ENCODE measurements at places on chromosomes 11 and 22.

DNA sequence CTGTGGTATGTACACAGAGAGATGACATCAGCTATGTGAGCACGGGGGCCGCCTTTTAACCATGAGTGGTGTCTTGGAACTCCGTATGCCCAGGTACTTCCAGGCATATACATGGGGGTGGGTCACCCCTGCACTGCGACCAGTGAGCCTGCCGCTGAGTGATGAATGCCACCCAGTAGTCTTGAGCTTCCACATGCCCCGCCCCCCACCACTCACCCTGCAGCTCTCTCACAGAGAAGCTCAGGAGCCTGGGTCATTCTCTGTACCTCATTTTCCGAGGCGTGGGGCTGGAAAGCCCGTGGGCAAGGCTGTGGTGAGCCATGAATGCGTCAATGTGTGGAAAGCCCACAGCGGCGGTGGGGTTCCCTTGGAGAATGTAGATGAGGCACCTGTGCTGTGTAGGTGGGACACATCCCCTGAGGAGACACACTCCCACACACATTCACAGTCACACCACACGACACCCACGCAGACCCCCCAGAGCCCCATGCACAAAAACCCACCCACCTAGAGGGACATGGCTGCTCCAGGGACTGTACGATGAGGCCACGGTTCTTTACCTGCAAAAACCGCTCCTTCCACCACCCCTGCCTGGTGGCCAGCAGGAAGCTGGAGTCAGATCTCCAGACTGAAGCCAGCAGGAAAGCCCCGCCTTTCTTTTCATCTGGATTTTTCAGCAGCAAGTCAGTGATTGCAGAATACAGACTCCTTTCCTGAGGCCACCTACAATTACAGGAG lies 67.6 kb downstream of the PIWIL3 start:
- no peak for DNase-seq

- no peak for DNase-seq
These were observed 60.5 kb downstream of the IGLL1 start for GRCh38 chr22:23519442-23520157.

DNA sequence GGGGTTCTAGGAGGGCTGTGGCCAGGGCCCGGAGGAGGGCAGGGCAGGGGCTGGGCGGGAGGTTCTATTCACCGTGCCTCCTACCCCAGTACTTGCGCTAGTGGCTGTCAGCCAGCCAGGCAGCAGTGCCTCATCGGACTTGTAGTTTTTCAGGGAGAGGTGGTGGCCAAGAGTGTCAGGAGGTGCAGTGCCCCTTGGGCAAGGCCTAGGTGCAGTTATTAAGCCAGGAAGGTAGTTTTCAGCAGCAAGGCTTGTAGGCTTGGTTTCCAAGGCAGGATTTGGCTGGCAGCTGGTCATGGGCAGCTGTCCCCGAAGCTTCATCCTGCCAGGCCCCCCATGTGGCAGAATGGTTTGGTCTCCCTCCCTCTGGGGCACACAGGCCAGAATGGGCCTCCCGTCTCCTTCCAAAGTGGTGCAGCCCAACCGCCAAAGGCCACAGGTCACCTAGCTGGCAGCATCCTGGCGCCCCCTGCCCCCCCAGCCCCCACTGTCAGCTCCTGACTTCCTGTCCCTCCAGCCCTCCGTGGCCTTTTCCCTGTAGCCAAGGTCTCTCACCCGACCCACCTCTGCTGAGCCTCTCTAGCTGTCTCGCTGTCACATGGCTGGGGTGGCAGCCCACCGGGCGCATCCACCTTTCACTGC lies 8.5 kb downstream of the CCDC88B start:
- no peak for DNase-seq

DNA sequence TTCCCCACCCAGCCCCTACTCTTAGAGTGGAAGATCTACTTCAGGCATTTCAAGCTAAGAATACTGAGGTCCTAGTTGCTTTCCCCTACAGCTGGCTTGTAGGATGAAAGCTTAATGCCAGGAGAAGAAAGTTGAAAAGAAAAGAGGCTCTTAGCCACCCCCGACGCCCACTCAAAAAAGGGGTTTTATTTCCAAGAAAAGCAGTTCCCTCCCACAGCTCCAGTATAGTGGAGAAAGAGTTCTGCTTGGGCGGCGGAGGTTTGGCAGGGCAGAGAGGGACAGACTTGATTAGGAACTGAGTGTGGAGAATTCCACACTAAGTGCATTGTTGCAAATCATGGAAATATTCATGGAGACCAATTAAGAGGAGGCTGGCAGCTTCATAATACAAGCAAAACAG lies 470.9 kb downstream of the ETS1 start:
- no peak for DNase-seq

- no peak for DNase-seq
These were observed 54.5 kb upstream of the RASD2 start for GRCh38 chr22:35486116-35486631.

DNA sequence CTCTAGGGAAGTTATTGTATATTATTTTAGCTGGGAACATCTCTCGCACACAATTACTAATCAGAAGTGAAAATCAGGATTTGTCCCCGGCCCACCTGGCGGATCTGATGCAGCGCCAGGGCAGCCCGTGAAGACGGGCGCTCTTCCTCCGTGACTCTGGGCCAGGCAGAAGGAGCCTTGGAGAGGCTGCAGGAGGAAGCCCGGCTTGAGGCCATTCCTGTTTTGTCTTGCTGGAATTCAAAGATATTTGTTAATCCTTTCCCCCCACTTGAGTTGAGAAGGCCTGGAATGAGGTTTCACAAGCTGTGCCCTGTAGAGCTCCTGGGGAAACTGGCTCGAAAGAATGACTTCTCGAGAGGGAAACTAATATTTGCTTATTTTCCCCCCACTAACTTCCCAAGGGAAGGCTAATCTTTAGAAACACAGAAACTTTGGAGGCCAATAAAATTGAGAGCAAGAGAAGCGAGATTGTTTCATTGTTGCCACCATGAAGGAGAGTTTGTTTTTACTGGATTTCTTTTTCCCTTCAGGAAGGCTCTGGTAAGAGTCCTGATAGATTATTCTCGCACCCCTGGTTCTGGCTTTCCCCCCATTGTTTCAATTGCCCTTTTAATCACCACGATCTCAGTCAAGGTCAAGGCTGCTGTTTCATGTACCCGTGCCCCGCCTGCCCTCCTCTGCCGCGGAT lies 92.8 kb upstream of the SEPTIN5 start:
- no peak for DNase-seq

DNA sequence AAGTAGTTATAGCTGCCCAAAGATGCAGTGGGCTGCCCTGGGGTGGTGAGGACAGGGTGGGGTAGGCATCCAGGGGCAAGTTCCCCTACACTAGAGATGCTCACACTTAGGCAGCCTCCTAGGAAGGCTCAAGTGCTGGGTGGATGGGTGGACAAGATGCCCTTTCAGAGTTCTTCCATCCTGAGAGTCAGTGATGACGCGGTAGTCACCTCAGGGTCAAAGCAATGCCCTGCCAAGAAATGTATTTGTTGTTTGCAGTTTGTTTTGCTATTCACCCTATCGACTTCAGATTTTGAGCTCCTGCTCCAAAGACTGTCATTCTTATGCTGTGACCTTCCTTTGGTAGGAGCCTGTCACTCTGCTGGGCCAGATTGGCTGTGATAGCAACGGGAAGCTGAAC lies 18.9 kb downstream of the POLA2 start:
- DNase-seq: no peak

GRCh38 chr11:128506999-128507611 lies 80.3 kb downstream of the ETS1 start:
- no peak for DNase-seq

DNA sequence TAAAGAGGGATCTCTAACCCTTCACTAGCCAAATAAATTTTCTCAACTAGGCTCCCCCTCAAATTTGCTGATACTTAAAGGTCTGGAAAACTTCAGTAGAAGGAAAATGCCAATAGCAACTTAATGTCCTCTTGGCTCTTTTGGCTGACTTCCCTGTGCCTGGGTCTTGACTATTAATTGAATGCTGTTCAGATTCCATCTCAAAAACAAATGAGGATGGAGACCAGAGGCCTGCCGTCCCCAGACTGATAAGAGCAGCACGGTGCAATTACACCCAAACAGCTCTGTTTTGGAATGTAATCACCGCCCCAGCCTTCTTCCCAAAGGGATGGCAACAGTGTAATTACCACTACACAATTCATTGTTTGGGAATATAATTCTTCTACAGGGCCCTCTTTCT lies 89.3 kb upstream of the CHRM4 start:
- DNase-seq: no peak

DNA sequence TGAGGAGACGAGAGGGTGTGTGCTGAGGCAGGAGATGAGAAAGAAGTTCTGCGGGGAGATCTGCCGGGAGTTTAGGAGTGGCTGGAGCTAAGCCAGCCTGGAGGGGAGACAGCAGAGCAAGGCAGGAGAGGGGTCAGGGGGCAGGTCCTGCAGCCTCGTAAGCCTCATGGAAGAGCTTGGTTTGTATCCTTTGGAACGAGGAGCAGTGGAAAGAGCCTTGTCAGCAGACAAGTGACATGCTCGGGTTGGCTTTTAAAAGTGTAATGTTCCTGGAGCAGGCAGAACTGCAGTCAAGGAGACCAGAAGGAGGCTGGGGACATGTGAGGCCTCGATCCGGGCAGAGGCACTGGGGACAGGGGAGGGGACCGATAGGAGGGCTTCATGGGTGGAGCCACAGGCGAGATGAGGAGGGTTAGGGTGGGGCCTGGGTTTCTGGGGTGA lies 21.4 kb upstream of the TUB start:
- DNase-seq: no peak

GRCh38 chr22:37487129-37487528 lies 945 bp upstream of the MFNG start:
- no peak for DNase-seq

GRCh38 chr11:74783241-74783871 lies 34.7 kb downstream of the RNF169 start:
- no peak for DNase-seq

GRCh38 chr11:11267312-11267711 lies 85.7 kb downstream of the CSNK2A3 start:
- DNase-seq: no peak

DNA sequence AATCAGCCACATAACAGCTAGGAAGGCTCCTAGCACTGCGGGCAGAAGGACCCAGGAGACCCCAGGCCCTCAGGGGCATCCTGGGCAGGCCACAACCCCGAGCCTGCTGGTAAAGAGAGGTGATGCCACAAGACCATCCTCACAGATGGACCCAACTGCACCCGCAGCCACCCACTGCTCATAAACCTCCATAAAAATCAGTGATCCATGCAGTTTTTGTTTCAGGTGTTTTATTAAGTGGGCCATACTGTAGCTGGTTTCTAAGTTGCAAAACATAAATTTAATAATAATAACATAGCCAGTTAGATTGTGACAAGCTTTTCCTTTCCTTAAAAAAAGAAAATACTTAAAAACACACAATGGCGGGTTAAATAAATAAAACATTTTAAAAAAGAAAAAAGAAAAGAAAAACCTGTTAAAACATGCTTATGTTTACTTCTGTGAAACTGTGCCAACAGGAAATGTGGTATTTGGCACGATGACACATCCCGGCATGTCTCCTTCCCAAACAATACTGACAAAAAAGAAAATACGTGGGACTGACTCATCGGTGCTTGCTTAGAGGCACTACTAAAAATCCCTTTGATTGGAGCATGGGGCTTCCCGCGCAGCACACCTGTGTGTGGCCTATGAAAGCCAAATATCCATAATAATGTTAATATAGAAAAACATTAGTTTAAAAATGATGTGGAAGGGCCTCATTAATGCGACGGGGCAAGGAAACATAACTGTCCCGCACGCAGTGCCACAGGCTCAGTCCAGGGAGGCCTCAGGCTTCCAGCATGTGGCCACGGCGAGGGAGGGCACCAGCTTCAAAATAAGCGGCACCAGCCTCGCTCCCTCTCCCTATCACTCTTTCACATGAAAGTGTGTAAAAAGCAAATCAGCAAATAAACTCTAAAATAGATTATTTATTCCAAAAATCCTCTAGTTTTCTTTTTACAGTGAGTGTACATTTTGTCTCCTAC lies 47.5 kb upstream of the SCUBE2 start:
- DNase-seq: no peak

GRCh38 chr22:17242641-17243040 lies 23.4 kb upstream of the ADA2 start:
- no peak for DNase-seq

- DNase-seq: no peak
These were observed 31.7 kb upstream of the SHISAL1 start for GRCh38 chr22:44344407-44344806.

DNA sequence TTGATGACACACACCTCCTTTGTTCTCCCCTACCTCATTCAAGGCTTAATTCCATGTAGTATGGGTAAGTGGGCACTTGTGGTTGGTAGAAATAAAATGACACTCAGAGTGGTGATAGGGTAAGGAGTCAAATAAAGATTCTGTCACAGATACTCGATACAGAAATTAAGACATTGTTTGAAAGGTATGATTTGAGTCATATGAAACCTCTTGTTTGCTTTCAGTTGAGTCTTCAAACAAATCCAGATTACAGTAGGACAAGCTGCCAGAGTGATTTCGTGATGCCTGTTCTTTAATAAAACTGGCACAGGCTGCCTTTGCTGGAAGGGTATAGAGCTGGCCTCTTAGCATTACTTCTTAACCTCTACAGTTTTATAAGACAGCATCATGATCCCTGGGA lies 182.4 kb downstream of the SPON1 start:
- DNase-seq: no peak
